Lower lobe of right lung (tissue), 2 donors: ENCODE measurements at places on chromosomes 1 and 21.
A peak's percentile ranks its signal among the peaks of the same experiment; 100 is the strongest.

DNA sequence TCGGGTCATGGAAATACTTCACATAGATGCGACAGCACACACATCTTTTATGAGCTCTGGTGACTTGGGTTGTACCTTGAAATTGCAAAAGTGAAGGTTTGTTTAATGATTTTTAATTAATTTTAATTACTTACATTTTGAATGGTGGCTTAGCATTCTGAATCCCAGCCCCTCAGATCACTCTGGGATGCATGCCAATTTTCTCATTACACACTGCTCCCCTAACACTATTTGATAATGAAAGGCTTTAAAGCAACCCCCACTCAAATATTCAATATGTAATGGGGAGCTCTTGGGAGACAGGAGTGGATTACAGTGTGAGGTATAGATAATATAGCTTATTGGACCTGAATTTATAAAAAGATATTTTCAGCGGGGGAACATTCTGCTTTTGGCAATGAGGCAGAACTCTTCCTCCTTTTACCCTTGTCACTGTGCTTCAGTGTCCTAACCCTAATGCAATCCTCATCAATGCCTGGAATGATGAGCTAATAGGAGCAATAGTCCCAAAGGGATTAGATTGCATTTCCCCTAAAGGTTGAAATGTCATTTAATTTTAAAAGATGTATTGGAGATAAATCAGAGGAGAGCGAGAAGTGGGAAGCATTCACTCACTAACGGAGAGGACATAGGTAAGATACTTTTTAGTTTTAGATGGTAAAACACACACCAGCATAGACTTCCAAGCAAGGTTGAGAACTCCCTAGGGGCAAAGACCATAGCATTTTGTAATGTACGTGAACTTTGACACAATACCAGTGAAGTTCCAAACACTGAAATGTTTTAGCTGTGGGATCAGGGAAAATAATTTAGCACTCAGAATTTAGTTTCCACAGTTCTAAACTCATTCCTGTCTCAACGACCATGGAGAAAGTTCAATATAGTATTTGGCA is 384.1 kb upstream of the PLXNA2 start:
- no peak overlapping the region for H3K27ac ChIP-seq
- DNase-seq: no peak
- H3K4me1 ChIP-seq: no peaks in the 10 kb centered on the region
- no peak overlapping the region for H3K4me3 ChIP-seq
- H3K27me3 ChIP-seq: no peaks in the 10 kb centered on the region
- H3K36me3 ChIP-seq: no peaks in the 10 kb centered on the region

- H3K4me1 ChIP-seq: no peaks in the 10 kb centered on the region
- H3K27ac ChIP-seq: no peak overlapping the region
- H3K27me3 ChIP-seq: no peaks in the 10 kb centered on the region
- DNase-seq: no peak
Observed at GRCh38 chr1:15314328-15315281, 67.6 kb downstream of the FHAD1 start.

DNA sequence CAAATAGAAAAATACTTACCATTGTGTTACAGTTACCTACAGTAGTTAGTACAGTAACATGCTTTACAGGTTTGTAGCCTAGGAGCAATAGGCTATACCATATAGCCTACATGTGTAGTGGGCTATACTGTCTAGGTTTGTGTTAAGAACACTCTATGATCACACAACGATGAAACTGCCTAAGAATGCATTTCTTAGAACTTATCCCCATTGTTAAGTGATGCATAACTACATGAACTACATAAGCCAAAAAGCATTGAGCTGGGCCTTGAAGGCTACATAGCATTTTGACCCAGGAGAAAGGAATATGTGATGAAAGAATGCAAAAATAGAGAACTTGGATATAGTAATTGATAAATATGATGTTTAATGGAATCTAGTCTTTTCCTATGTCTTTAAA is 46.4 kb upstream of the JUN start:
- no peak for DNase-seq
- H3K4me3 ChIP-seq: no peak overlapping the region
- H3K4me1 ChIP-seq: peaks cover 3% of the 10 kb centered on the region

GRCh38 chr1:85607126-85607920 is 26.8 kb downstream of the CCN1 start:
- H3K4me1 ChIP-seq: peaks cover 14% of the 10 kb centered on the region
- H3K27me3 ChIP-seq: no peaks in the 10 kb centered on the region
- no peaks in the 10 kb centered on the region for H3K36me3 ChIP-seq
- DNase-seq: no peak
- no peak overlapping the region for H3K27ac ChIP-seq

DNA sequence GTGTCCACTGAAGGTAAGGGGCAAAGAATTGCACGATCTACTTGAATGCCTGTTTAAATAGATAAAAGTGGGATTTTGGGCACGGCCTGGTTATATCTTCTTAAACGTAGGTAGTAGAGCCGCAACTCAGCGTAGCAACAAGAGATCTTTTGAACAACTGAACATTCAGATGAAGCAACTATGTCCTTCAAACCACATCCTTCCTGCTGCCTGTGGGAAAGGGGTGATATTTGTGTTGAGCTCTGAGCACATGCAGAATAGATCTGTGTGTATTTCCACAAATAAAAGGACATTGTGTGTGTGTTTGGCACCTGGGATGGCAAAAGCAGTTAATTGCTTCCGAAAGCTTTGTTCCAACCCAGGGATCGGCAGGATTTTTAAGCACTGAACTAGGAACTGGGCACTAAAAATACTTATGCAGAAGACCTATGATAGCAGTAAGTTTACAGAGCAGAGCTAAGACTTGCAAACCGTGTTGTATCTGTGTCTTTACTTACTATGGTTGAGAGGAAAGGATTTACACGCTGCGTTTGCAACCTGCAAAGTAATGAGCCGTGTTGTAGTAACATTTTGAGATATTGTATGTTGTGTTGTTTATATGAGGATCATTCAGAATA is 333.4 kb downstream of the CHRM3 start:
- H3K36me3 ChIP-seq: no peaks in the 10 kb centered on the region
- H3K27ac ChIP-seq: peak overlapping the region; percentile 7
- no peaks in the 10 kb centered on the region for H3K27me3 ChIP-seq
- peak overlapping the region; percentile 13 for H3K4me3 ChIP-seq

GRCh38 chr1:217311766-217312165 is 319.1 kb downstream of the GPATCH2 start:
- DNase-seq: no peak
- H3K27me3 ChIP-seq: no peaks in the 10 kb centered on the region
- no peaks in the 10 kb centered on the region for H3K4me1 ChIP-seq
- H3K36me3 ChIP-seq: no peaks in the 10 kb centered on the region
- no peak overlapping the region for H3K27ac ChIP-seq
- no peak overlapping the region for H3K4me3 ChIP-seq

- H3K4me1 ChIP-seq: no peaks in the 10 kb centered on the region
- no peak for DNase-seq
- no peaks in the 10 kb centered on the region for H3K36me3 ChIP-seq
Observed at GRCh38 chr1:147834181-147834580, 68.4 kb upstream of the GJA8 start.

DNA sequence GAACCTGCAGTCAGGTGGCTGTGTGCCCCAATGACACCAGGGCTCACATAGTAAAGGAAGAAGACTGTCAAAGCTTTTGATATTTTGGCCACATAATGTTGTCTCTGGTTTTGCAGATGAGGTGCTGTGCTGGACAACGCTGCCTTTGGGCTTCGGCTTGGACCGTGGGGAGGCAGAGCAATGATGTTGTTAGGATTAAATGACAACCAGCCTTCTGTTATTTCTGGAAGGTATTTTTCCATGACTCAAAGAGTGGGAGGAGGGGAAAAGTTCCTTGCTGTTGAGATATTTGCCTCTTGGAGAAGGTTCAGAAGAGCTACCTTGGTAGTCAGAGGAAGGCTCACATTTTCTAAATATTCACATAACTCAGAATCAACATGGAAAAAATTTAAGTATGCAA is 187.3 kb upstream of the GALNT2 start:
- no peak for DNase-seq
- H3K4me3 ChIP-seq: no peak overlapping the region
- H3K27ac ChIP-seq: no peak overlapping the region
- H3K27me3 ChIP-seq: peaks cover 9% of the 10 kb centered on the region
- no peaks in the 10 kb centered on the region for H3K36me3 ChIP-seq

- H3K36me3 ChIP-seq: peaks cover 8% of the 10 kb centered on the region
- DNase-seq: no peak
- H3K27me3 ChIP-seq: no peaks in the 10 kb centered on the region
- H3K4me1 ChIP-seq: peaks cover 10% of the 10 kb centered on the region
- no peak overlapping the region for H3K27ac ChIP-seq
Observed at GRCh38 chr1:93651695-93652094, 29.9 kb downstream of the BCAR3 start.

DNA sequence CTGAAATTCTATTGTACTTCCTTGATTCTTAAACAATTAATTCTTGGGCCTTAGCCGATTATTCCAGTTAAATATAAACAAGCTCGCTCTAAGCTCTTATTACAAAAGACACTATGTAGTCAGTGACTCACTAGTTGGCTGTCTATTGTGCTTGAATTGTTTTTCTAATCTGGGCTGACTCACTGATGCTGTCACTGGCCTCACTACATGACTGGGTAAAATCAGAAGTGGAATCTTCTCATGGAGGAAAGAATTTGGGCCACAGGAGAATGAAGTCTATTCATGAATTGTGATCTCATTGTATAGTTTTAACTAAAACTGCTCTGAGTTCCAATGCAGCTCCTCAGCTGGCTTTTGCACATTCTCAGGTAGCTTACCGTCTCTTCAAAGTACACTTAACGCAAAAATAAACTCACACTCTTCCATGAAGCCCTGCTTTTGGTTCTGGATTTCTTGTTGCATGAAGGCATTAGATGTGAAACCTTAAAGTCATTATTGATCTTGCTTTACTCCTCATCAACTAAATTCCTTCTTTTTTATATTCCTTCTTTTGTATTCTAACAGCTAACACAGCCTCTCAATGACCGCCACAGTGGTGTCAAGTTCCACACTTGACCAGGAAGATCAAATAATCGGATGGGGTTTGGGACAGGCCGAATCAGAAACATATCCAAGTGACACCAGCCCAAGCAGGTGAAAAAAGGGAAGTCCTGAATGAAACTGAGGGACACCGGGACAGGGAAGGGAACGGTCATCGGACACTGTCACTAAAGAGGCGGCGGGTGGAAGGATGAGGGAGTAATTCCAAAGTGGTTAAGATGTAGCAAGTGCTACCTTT is 80.9 kb upstream of the LBR start:
- H3K27me3 ChIP-seq: no peaks in the 10 kb centered on the region
- H3K4me3 ChIP-seq: no peak overlapping the region
- DNase-seq: no peak
- H3K4me1 ChIP-seq: peaks cover 13% of the 10 kb centered on the region

DNA sequence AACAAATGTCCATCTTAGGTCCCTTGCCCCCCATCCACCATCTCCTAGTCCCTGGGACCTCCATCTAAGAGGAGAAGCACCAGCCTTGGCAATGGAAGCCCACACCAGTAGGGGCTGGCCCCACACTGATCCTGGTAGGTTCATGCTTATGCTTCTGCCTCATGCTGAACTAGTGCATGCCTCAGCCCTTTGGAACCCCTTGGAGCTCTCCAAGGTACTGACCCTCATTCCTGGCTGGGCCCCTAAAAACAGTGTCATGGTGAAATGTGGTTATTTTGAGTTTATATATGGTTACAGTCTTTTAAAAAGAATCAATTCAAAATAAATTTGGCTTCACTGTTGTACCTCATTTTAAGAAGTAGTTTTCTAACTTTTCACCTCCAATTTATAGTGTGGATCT is 108.3 kb downstream of the HIVEP3 start:
- no peak overlapping the region for H3K4me3 ChIP-seq
- H3K36me3 ChIP-seq: no peaks in the 10 kb centered on the region
- no peak for DNase-seq
- no peaks in the 10 kb centered on the region for H3K27me3 ChIP-seq
- H3K4me1 ChIP-seq: peaks cover 10% of the 10 kb centered on the region

GRCh38 chr21:45873418-45873817 is 108.2 kb upstream of the COL6A1 start:
- no peak for DNase-seq
- H3K4me3 ChIP-seq: no peak overlapping the region
- no peaks in the 10 kb centered on the region for H3K4me1 ChIP-seq
- H3K27me3 ChIP-seq: peaks cover 27% of the 10 kb centered on the region
- H3K36me3 ChIP-seq: no peaks in the 10 kb centered on the region
- H3K27ac ChIP-seq: no peak overlapping the region

GRCh38 chr1:184486761-184487445 is 100.1 kb downstream of the C1orf21 start:
- no peak overlapping the region for H3K4me3 ChIP-seq
- peaks cover 72% of the 10 kb centered on the region for H3K4me1 ChIP-seq
- no peaks in the 10 kb centered on the region for H3K36me3 ChIP-seq
- no peak for DNase-seq

- H3K36me3 ChIP-seq: no peaks in the 10 kb centered on the region
- DNase-seq: no peak
- H3K27me3 ChIP-seq: no peaks in the 10 kb centered on the region
- H3K4me3 ChIP-seq: no peak overlapping the region
- no peak overlapping the region for H3K27ac ChIP-seq
Observed at GRCh38 chr1:62209931-62210595, 15.4 kb downstream of the L1TD1 start.

GRCh38 chr1:186828611-186829454 is at the start of gene PLA2G4A:
TSS of gene PLA2G4A (plus strand) at chr1:186828949. CDS start at chr1:186854355, 25,406 bp downstream.
- H3K27ac ChIP-seq: peak within 1 kb of the TSS; percentile 85
- no peaks in the 10 kb centered on the region for H3K4me1 ChIP-seq
- no peaks in the 10 kb centered on the region for H3K27me3 ChIP-seq
- H3K36me3 ChIP-seq: no peaks in the 10 kb centered on the region
- peak; percentile 69 for DNase-seq

- no peaks in the 10 kb centered on the region for H3K36me3 ChIP-seq
- H3K4me3 ChIP-seq: no peak overlapping the region
- H3K27me3 ChIP-seq: peaks cover 4% of the 10 kb centered on the region
Observed at GRCh38 chr1:6918925-6919511, 133.8 kb downstream of the CAMTA1 start.

- H3K36me3 ChIP-seq: no peaks in the 10 kb centered on the region
- H3K27me3 ChIP-seq: no peaks in the 10 kb centered on the region
- H3K4me3 ChIP-seq: no peak overlapping the region
- no peak for DNase-seq
- H3K27ac ChIP-seq: no peak overlapping the region
Observed at GRCh38 chr1:59126366-59126765, 170.5 kb upstream of the FGGY start.

DNA sequence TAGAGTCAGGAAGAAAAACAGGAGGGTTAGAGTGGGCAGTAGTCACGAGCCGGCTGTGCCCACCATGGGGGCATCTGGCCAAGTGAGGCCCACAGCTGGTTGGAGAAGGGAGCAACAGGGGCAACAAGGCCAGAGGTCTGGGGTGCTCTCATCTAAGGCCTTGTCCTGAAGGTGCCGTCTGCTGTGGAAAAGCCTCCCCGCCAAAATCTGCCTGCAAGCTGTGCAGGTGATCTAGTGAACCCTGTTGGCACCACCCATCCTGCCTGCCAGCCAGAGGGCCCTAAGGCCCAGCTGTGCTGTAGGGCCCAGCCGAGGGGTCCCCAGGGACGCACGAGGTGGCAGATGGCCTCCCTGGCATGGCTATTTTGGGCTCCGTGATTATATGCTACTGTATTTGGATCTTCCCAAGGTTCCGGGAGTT is 51.3 kb downstream of the LGR6 start:
- no peaks in the 10 kb centered on the region for H3K36me3 ChIP-seq
- H3K27me3 ChIP-seq: no peaks in the 10 kb centered on the region
- H3K4me3 ChIP-seq: no peak overlapping the region
